ENCODE measurements at places on chromosomes 2 and 18. TPM values are rescaled to one million over a fixed set of nuclear protein-coding genes. Genes with fewer than 3 reads are reported as not detected.
A peak's percentile ranks its signal among the peaks of the same experiment; 100 is the strongest.

NAT8 gene
- not detected for polyA plus RNA-seq

DSG3 gene
- 488 TPM for polyA plus RNA-seq

CROCC2 gene
- polyA plus RNA-seq, result not detected

INHA gene
- polyA plus RNA-seq, result 0.79 TPM

ZBTB7C gene
- polyA plus RNA-seq, result 0.58 TPM

GRCh38 chr2:120779781-120780283 lies 44.2 kb downstream of the GLI2 start:
- no peak overlapping the region for H3K27ac ChIP-seq
- H3K27me3 ChIP-seq, result peaks cover 8% of the 10 kb centered on the region
- no peaks in the 10 kb centered on the region for H3K36me3 ChIP-seq
- no peak for DNase-seq
- H3K4me1 ChIP-seq, result peaks cover 26% of the 10 kb centered on the region
- no peak overlapping the region for H3K4me3 ChIP-seq

DNA sequence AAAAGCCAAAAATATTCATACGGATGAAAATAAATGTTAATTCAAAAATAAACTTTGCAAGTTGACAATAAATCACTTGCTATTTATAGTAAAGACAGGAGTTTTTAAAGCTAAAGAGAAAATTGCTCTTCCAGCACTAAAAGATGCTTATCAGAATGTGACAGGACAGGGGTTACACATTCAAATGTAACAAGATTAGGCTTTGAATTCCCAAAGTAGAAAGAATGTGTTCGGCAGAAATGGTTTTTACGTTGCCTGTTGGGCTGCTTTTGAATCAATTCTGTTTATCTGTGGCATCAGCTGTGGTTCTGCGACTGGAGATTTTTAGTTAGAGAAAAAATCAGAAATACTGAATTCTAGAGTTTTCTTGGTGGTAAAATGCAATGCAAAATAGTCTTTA lies 669.4 kb downstream of the CPS1 start:
- no peaks in the 10 kb centered on the region for H3K36me3 ChIP-seq
- no peak overlapping the region for H3K27ac ChIP-seq
- no peaks in the 10 kb centered on the region for H3K4me1 ChIP-seq
- H3K4me3 ChIP-seq, result no peak overlapping the region
- no peak for DNase-seq

DNAJC5G gene
- polyA plus RNA-seq, result not detected

DNA sequence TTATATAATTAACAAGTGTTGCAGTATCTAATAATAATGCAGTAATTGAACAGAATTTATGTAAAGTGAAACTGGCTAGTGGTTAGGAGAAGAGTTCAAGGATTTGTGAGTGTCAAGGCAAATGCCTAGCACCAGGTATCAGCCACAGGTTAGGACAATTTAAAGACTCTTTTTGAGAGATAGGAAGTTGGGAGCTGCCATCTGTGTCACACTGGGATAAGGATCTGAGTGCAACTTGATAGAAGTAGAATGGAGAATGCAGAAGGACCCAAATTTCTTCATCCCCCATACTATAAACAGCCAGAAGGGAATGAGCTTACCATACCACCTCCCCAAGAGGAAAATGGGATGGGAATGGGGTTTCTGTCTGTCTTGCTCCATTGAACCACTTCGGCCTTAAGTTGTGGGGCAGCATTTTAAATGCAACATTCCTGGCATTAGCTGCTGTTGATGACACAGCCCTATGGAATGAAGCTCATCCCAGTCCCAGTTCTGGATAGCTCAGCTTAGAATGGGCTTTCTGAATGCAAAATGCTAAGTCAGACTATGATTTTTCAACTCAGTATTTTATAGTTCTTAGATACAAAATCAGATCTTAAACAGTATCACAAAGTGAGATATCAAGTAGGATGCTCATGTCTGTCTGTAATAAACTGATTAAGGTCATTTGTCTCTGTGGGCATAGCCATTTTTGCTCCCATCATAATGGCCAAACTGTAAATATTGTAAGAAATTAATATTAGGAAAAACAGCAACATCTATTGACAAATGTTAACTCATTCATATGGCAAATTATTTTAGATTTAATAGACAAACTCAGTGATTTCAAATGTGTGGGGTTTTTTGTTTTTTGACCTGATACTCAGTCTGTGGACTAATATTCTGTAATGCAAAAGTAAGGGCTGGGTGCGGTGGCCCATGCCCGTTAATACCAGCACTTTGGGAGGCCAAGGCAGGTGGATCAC lies 44.0 kb downstream of the GPR155 start:
- peak; percentile 4 for DNase-seq
- H3K4me3 ChIP-seq, result no peak overlapping the region
- H3K4me1 ChIP-seq, result peaks cover 10% of the 10 kb centered on the region
- no peak overlapping the region for H3K27ac ChIP-seq

GRCh38 chr18:23357996-23358594 lies 95.0 kb upstream of the RIOK3 start:
- DNase-seq, result no peak
- H3K36me3 ChIP-seq, result peaks cover 4% of the 10 kb centered on the region
- no peak overlapping the region for H3K27ac ChIP-seq
- no peaks in the 10 kb centered on the region for H3K27me3 ChIP-seq
- H3K4me3 ChIP-seq, result no peak overlapping the region
- H3K4me1 ChIP-seq, result peaks cover 3% of the 10 kb centered on the region

GRCh38 chr18:11339188-11339775 lies 189.9 kb upstream of the PIEZO2 start:
- H3K27me3 ChIP-seq, result no peaks in the 10 kb centered on the region
- no peaks in the 10 kb centered on the region for H3K36me3 ChIP-seq
- no peak for DNase-seq
- no peak overlapping the region for H3K27ac ChIP-seq
- no peaks in the 10 kb centered on the region for H3K4me1 ChIP-seq
- no peak overlapping the region for H3K4me3 ChIP-seq

C2orf66 gene
- 0.32 TPM for polyA plus RNA-seq

- no peak for DNase-seq
- H3K36me3 ChIP-seq, result no peaks in the 10 kb centered on the region
These were observed 522.2 kb downstream of the PIK3C3 start for GRCh38 chr18:42477267-42477666.

DNA sequence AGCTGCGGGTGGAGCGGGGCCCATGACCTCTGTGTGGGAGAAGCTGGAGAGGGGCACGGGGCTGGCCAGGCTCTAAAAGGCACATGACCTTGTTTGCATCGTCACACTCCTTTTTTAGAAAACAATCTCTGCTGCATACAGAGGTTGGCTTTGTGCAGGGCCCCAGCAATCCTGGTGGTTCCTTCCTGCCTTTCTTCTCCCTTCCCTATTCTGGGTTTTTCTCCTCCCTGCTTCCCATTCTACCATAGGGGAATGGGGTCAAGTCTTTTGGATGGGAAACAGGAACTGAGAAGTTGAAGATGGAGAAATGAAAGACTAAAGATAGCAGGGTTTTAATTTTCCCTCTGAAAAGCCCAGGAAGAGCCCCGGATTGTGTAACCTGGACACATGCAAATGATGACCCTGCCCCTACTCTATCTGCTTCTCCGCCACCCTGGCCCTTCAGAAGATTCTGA lies 53.9 kb downstream of the ASAP2 start:
- no peak for DNase-seq
- H3K27me3 ChIP-seq, result no peaks in the 10 kb centered on the region
- no peak overlapping the region for H3K4me3 ChIP-seq
- H3K4me1 ChIP-seq, result peaks cover 13% of the 10 kb centered on the region

MOCOS gene
- 2.2 TPM for polyA plus RNA-seq

KLF7 gene
- polyA plus RNA-seq, result 42.5 TPM

DNA sequence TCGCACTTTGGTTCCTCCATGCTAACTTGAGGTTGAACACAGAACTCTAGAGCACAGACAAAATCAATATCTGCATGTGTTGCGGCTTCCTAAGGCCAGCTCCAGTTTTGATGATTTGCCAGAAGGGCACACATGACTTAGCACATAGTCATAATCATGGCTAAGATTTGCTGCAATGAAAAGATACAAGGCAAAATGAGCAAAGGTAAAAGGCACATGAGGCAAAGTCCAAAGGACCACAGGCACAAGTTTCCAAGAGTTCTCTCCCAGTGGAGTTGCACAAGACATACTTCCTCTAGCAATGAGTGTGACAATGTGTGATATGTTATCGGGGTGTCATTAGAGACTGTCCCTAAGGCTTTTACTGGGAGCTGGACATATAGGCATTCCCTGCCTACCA lies 24.2 kb upstream of the CXXC1 start:
- no peak overlapping the region for H3K4me3 ChIP-seq
- H3K4me1 ChIP-seq, result peaks cover 14% of the 10 kb centered on the region
- peaks cover 3% of the 10 kb centered on the region for H3K27me3 ChIP-seq

- H3K27ac ChIP-seq, result no peak overlapping the region
- no peaks in the 10 kb centered on the region for H3K27me3 ChIP-seq
- no peaks in the 10 kb centered on the region for H3K36me3 ChIP-seq
- no peak overlapping the region for H3K4me3 ChIP-seq
These were observed 36.9 kb downstream of the ATP9B start for GRCh38 chr18:79106084-79106483.

DNA sequence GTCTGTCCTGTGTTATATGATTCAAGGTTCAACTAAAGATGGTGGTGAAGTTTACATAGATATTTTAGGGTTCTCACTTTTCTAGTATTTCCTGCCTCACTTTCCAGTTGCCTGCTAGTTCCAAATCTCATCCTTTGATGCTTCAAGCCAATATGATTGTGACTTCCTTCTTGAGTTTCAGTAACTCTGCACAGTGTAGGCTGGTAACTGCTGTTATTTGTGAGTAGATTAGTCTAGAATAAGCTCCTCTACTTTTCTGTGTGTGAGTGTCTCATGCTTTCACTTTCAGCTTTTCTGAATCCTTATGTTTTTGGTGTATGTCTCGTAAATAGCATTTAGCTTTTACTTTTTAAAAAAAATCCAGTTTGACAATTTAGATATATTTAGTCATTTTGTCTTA lies 42.6 kb downstream of the GALNT1 start:
- H3K27me3 ChIP-seq, result no peaks in the 10 kb centered on the region
- no peak overlapping the region for H3K4me3 ChIP-seq

- no peaks in the 10 kb centered on the region for H3K36me3 ChIP-seq
- H3K4me3 ChIP-seq, result no peak overlapping the region
- no peaks in the 10 kb centered on the region for H3K27me3 ChIP-seq
- peaks cover 3% of the 10 kb centered on the region for H3K4me1 ChIP-seq
- no peak for DNase-seq
- H3K27ac ChIP-seq, result no peak overlapping the region
These were observed 158.3 kb downstream of the ANTXR1 start for GRCh38 chr2:69171116-69171896.

GRCh38 chr18:10421859-10422258 lies 32.6 kb upstream of the APCDD1 start:
- H3K27ac ChIP-seq, result peak overlapping the region; percentile 62
- H3K4me3 ChIP-seq, result no peak overlapping the region
- H3K4me1 ChIP-seq, result peaks cover 38% of the 10 kb centered on the region
- no peaks in the 10 kb centered on the region for H3K36me3 ChIP-seq

DNA sequence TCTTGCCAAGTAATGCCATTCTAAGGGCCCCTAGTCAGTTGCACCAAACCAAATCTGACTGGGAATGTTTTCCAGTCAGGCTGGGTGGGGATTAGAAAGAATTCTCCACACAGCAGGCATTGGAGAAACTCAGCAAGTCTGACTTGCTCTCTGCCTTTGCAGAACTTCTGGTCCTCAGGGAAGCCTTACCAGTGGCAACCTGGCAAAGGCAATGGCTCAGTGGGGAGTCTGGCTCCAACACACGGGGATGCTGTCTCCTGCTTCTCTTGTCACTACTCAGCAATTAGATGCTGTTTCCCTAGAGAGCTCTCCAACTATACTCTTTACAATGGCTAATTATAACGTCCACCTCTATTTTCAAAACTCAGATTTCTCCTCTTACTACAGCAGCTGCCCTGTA lies 810.7 kb downstream of the LRRTM4 start:
- no peaks in the 10 kb centered on the region for H3K4me1 ChIP-seq
- H3K27ac ChIP-seq, result no peak overlapping the region
- DNase-seq, result no peak
- no peak overlapping the region for H3K4me3 ChIP-seq
- no peaks in the 10 kb centered on the region for H3K36me3 ChIP-seq
- no peaks in the 10 kb centered on the region for H3K27me3 ChIP-seq

PRSS56 gene
- not detected for polyA plus RNA-seq

- DNase-seq, result no peak
- no peak overlapping the region for H3K27ac ChIP-seq
- no peaks in the 10 kb centered on the region for H3K27me3 ChIP-seq
- H3K4me1 ChIP-seq, result peaks cover 26% of the 10 kb centered on the region
- H3K4me3 ChIP-seq, result no peak overlapping the region
- no peaks in the 10 kb centered on the region for H3K36me3 ChIP-seq
These were observed 228.9 kb upstream of the FOSL2 start for GRCh38 chr2:28163627-28164279.
